ENCODE measurements at places on chromosomes 12 and 14.

DNA sequence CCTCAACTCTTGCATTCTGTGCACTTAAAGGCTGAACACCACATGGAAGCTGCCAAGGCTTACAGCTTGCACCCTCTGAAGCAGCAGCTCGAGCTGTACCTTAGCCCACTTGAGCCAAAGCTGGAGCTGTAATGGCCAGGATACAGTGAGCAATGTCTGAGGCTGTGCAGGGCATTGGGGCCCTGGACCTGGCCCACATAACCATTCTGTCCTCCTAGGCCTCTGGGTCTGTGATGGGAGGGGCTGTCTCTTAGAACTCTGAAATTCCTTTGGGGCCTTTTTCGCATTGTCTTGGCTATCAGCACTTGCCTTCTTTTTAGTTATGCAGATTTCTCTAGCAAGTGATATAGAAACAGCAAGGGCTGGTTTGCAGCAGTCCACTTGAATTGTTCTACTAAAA lies 303.8 kb upstream of the CLEC14A start:
- DNase-seq = no peak

- no peak for DNase-seq
Observed at GRCh38 chr12:131747276-131748177, 36.6 kb downstream of the SFSWAP start.

DNA sequence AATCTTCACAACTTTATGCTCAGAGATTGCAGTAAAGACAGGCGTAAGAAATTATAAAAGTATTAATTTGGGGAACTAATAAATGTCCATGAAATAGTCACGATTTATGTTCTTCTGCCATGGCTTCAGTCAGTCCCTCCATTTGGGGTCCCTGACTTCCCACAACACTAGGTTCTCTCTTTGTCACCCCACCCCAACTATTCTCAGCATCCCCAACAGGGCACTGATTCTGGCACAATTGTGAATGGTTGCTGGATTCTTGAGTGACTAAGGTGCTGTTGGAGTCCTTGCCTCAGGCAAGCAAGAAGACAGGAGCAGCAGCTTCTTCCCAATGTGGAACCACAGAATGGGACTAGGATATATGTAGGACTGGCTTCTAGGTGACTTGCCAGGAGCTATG lies 15.3 kb downstream of the KRT76 start:
- DNase-seq = no peak

DNA sequence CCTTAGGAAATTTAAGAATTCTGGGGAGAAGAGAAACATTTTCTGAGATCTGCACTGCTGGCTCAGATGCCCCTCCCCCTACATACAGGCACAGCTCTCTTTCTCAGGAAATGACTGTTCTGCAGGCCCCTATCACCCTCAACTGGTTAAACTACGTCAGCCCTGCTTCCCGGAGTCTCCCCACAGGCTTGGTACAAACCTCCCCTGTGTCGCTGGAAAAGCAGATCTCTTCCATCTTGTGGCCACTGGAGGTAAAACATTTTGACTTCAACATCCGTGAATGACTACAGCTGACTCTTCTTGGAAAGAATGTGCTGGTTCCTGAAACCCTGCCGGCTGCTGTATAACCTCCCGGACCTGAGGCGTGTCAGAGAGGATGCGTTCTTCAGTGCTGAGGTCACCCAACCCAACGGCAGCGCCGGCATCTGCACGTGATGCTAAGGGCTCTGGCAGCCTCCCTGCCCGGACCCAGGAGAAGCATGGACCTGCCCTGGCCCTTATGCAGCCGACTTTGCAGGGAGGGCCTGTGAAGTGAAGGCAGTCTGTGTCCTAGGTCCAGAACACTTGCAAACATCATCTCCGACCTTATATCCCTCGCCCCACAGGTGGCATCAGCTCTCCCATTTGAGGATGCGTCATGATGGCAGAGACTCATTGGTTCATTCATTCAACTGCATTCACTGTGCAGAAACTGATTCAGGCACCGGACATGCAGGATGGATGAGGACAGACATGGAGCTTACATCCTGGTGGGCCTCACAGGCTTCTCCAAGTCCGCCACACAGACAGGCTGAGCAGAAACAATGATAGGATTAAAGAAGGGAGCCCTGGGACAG lies 129.2 kb downstream of the GCH1 start:
- peak; percentile 48 for DNase-seq

DNA sequence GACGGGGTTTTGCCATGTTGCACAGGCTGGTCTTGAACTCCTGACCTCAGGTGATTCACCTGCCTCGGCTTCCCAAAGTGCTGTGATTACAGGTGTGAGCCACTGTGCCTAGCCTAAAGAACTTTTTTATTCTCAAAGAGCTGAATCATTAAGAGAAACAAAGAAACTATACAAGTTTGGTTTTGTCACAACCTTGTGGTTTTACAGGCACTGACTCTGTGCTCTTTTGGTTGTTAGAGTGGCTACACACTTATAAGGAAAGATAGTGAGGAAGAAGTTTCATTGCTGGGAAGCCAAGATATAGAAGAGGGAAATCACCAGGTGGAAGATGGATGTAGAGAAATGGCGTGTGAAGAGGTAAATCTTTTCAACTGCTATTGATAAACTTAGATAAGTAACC lies 10.1 kb upstream of the DNAH10 start:
- DNase-seq = no peak

DNA sequence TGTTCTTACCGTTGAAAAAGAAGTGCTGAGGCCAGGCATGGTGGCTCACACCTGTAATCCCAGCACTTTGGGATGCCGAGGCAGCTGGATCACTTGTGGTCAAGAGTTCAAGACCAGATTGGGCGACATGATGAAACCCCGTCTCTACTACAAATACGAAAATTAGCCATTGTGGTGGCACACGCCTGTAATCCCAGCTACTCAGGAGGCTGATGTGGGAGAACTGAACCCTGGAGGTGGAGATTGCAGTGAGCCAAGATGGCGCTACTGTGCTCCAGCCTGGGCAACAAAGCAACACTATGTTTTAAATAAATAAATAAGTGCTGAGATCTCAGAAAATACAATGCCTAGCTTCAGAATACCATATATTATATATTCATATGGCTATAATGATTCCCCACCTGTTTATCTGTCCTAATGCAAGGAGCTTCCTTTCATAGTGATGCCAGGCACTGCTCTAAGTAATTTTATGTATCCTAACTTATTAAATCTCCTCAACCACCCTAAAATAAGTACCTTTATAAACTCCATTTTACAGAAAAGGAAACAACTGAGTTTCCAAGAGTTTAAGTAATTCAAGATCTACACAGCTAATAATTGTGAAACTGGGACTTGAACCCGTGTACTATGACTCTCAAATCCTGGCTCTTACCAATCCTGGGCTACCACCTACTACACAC lies 7.3 kb downstream of the PHLDA1 start:
- DNase-seq = no peak

GRCh38 chr12:111687255-111687654 lies 1.4 kb downstream of the ACAD10 start:
- no peak for DNase-seq

DNA sequence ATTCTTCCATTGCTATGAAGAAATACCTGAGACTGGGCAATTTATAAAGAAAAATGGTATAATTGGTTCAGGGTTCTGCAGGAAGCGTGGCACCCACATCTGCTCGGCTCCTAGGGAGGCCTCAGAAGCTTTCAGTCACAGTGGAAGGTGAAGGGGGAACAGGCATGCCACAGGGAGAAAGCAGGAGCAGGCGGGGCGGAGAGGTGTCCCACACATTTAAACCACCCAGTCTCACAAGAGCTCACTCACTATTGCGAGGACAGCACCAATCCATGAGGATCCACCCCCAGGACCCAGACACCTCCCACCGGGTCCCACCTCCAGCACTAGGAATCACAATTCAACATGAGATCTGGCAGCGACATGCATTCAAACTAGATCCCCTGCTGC lies 56.0 kb upstream of the C14orf180 start:
- DNase-seq = no peak

- DNase-seq = no peak
Observed at GRCh38 chr12:123734268-123734667, 22.1 kb downstream of the ATP6V0A2 start.

GRCh38 chr14:63766611-63767010 lies 38.7 kb upstream of the SGPP1 start:
- no peak for DNase-seq

- DNase-seq = no peak
Observed at GRCh38 chr14:53534841-53535240, 381.7 kb upstream of the DDHD1 start.
